ENCODE measurements at places on chromosomes 2 and 18. TPM values are rescaled to one million over a fixed set of nuclear protein-coding genes. Genes with fewer than 3 reads are reported as not detected.
A peak's percentile ranks its signal among the peaks of the same experiment; 100 is the strongest.

UGT1A7 gene
- polyA plus RNA-seq: not detected

DNA sequence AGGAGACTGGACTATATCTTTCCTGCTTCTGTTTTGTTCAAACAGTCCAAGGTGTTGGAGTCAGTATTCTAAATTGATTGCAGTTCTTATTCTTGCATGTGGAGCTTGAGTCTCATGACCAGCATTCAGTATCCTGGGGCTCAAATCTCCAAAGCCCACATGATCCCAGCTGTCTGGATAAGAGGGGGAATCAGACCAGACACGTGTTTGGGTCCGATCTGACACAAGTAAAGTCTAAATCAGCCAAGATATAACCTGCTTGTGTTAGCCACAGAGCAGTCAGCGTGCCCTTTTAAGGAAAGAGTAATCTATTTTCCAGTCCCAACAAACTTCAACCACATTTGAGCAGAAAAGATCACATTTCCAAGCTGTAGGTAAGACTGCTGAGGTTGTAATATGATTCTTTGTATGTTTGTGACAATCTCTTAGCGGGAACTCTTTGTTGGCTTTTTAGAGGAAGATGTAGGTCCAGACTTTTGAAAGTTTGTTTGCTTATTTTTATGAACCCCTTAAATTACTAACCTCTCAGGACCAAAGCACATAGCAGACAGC is 334.6 kb downstream of the SLC4A3 start:
- DNase-seq: no peak

DNA sequence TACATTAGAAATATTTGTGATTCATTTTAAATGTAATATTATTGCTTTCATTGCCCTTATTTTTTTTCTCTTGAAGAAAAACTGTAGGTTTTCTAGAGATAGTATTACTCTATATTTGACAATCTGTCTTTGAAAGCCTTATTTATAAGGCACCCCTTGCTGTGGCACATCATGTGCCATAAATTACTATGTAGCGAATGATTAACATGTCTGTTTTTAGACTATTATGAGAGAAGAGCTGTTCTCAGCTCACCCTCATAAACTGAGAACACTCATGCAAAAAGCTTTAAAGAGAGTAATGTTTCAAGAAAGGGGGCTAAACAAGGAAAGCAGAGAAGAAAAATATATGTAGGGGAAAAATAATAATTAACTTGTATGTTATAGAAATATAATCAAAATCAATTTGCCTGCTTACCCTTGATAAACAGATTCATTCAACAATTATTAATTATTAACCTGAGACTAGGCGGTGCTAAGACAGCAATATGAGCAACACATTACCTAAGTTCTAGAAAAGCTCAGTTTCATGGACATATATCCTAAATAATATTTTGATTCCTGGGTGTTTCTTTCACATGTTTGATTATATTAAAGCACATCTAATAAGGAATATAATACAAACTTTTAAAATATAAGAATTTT is 69.0 kb downstream of the RAB3GAP1 start:
- no peak for DNase-seq

DNA sequence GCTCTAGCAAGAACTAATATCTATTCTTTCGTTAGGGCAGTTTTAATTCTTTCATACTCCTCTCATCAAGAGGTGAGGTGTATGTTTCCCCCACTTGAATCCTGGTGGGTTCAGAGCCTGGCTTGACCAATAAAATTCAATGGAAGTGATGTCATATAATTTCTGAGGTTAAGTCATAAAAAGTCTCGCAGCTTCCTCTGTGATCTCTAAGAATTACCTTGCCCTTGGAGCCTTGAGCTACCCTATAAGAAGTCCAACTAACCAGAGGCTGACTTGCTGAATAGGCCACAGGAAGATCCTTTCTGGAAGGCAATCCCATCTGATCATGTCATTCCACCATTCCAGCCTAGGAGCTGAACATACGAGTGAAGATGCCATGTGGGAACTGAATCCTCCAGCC is 26.1 kb upstream of the INO80D start:
- no peak for DNase-seq

DNA sequence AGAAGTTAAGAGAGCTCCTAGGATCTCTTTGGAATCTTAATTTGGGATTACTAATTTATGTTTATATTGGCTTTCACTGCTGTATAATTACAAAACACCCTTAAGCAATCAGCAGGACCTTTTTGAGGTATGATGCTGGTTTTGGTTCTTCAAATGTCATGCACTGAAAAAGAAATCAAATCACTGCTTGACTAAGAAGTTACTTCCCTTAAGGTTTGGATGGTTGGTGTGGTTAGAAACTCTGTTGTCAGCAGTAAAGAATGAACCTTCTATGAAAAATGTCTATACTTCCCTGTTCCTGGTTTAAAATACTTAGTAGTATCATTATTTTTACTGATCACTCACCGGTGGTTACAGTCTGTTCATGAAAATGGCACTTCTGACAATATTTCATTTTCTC is 5.5 kb downstream of the COLEC12 start:
- DNase-seq: no peak

DNA sequence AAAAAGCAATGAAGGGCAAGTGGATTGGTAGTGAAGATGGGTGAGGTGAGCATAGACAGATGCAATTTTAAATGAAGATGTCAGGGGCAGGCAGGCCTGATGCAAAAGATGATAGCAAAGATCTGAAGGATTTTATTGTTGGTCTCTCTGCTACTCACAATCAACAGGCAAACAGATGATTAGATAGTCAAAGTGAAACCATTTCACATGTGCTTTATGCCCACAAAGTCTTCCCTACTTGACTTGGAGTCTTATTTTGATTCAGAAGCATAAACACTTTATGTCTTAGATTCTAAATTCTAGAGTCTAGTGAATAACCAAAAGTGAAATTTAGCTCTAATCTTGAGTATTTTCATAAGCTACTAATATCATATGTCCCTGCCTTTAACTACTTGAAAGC is 153.8 kb upstream of the HNRNPA3 start:
- no peak for DNase-seq

TTN gene
- polyA plus RNA-seq: 224 TPM

DNA sequence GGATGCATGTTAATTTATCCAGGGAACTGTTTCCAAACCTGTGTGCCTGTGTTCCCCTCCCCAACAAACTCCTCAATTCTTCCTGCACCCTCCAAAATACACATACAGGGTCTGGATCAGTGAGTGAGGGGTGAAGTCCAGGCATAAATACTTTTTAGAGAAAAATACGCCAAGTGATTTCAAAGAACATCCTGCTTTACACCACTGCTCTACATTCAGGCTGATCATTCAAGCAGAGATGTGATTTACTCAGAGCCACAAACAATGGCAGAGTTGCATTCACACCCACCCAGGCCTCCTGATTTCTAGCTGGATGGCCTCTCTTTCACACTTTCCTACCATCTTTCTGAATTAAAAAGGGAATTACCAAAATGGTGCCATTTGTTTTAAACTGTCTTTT is 289.5 kb upstream of the SLC14A2 start:
- no peak for DNase-seq

DNA sequence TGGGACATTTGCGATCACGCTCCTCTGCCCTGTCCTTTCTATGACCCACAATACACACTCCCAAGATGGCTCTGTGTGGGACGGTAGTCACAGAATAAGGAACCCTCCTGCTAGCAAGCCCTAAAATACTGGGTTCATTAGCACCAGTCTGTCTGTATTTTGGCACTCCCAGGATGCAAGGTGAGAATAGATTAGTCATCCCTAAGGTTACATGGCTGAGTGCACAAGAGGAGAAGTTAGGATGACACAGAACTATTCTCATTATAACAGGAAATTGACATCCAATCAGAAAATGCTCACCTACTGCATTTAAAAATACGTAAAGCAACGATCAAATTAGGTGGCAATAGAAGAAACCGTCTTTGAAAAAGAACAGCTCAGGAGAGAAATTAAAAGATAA is 590.2 kb downstream of the EPHA4 start:
- DNase-seq: no peak

RALBP1 gene
- polyA plus RNA-seq: 35.8 TPM

GRCh38 chr18:77133051-77133834 is 660 bp upstream of the MBP start:
- DNase-seq: peak; percentile 68

GRCh38 chr18:3452750-3453539 is 3.0 kb downstream of the TGIF1 start:
- DNase-seq: no peak

GRCh38 chr2:195985741-195986140 is 82.9 kb downstream of the DNAH7 start:
- no peak for DNase-seq

EVX2 gene
- not detected for polyA plus RNA-seq

DRC1 gene
- not detected for polyA plus RNA-seq

NDUFB3 gene
- 95.6 TPM for polyA plus RNA-seq

DNA sequence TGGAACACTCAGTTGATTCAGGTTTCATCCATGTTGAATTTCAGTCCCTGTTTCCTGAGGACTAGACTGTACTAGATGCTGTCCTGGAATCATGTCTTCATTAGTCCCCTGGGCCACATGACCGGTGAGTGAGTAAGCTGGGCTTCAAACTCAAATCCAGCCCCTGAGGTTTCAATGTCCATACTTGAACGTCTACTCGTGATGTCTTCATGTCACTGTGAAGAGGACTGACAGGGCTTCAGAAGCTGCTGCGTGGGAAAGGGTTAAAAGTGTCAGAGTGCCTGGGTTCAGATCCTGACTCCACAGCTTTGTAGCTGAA is 101.2 kb downstream of the CDK15 start:
- no peak for DNase-seq

RAB17 gene
- 1.0 TPM for polyA plus RNA-seq

- no peak for DNase-seq
These were observed 1.3 kb downstream of the ERICH2 start for GRCh38 chr2:170771421-170771937.

DNA sequence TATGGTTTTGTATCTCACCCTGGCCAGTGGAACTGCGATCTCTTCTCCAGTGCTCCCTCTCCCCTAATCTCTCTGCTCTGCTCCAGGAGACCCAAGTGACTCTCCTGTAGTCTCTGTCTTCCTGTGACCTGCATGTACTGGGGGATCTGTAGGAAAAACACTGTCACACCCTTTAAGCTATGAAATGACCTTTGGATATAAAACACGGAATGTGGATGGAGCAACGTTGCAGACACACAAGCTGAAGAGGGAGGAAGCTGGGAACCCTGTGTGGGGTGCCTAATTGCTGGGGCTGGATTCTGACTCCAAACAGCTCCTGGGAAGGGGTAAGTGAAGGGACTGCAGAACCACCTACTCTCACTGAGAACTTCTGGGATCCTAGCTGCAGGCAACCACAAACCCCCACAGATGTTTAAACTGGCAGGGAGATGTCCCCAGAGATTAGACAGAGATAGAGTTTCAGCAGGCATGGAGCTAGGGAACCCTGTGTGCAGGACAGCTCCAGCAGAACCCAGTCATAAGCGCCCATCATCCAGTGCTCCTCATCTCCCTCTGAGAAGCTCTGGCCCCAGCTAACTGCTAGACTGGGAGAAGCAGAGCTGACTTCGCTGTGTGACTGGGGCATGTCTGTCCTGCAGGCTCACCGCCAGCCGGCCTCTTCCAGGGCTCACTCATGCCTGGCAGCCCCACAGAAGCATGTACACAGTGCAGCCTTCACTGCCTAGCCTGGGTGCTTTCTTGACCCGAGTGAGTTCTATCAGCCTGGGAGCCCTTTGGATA is 482.7 kb upstream of the SETBP1 start:
- DNase-seq: no peak

GRCh38 chr18:8422391-8422790 is 186.8 kb upstream of the RAB12 start:
- DNase-seq: no peak

DNA sequence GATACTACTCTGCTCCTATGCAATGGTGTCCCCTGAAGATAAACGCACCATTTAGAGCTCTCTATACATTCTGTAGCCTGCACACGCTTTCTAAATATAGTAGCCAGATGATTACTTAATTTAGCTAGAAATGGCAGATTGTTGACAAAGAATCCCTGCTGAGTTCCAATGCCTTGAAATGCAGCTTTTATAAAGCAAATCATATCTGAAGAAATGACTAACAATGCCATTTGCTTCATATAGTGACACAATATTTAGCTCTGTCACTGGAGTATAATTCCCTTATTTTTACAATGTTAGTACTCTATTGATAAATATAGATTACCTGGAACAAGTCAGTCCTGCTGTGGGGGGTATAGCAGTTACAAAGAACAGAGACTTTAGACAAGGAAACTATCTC is 166.2 kb downstream of the CDCA7 start:
- DNase-seq: peak; percentile 3

- no peak for DNase-seq
These were observed 62.5 kb upstream of the POMC start for GRCh38 chr2:25230948-25231311.

LOXL3 gene
- polyA plus RNA-seq: 9.8 TPM

DNA sequence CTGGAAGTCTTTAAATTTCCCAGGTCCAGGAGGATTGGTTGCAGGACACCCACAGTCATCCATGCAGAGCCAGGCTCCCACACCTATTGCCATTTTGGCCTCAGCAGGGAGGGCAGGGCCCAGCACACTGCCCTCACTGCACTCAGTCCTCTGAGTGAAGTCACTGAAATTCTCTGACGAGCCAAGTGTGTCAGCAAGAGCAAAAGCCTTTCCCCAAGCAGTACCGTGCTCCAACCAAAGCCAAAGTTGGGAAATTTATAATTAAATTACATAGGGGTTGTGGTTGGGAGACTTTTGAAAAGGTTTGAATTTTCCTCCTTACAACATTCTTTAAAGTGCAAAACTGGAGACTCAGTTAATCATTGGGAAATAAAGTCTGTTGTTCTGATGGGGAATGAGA is 98.5 kb upstream of the CD226 start:
- DNase-seq: no peak

GRCh38 chr2:231168460-231169139 is 29.8 kb upstream of the ARMC9 start:
- DNase-seq: no peak

Measured in muscle of back (tissue), 13 donors.